ENCODE measurements at places on chromosomes 4 and X.

DNA sequence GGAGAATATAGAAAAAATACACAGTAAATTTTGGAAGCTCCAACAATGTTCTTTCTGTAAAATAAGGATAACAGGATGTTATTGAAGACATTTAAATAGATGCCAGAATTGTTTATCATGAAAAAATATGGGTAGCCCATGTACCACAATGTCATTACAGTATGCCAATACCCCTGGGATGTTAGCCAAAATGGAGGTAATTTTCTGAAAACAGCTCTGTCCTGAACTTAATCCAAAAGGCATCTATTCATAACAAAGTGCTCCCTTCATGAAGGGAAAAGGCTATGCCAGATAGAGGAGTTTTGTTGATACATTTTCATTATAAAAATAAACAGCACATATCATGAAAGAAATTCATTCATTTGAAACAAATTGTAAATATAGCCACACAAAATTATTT is 1902.6 kb upstream of the AGA start:
- no peak for DNase-seq

DNA sequence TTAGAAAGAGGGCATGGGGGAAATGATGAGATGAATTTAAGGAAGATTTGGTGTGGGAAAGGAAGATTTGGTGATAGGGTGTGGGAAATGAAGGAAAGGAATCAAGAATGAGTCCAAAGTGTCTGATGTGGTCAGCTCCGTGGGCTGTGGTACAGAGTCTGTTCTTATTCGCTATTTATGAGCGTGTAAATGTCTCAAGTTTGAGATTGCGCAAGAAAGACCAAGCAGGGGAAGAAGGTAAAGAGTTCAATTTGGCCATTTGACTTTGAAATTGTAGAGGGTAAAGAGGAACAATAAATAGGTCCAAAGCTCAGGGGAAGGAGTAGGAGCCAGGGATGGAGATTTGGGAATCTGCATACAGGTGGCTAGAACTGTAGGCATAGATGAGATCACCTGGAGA is 11.3 kb upstream of the SMS start:
- DNase-seq = no peak

- no peak for DNase-seq
Observed at GRCh38 chr4:185265942-185266341, 56.5 kb downstream of the SNX25 start.

GRCh38 chr4:78057600-78058550 is 752 bp downstream of the FRAS1 start:
- no peak for DNase-seq

DNA sequence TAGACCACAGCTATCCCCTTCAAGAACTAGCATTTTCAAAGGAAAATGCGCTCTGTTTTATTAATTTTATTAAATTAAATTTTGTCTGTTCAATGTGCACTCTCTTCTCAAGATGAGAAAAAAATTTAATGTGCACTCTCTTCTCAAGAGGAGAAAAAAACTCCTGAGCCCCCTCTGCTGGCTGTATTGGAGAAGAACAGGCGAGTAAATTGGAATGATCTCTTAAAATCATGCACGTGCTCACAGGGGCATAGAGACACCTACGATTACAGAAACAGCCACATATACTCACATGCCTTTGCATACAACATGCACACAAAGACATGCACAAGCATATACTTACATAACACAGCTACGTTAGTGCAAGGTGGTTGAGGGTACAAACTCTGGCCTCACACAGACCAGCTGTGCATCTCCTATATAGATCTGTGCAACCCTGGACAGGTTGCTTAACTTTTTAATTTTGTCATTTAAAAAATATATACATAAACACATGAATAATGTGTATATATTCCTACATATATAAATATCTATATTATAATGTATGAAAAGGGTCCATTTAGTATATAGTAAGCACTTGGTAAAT is 176.2 kb upstream of the CXorf66 start:
- no peak for DNase-seq

- DNase-seq = no peak
Observed at GRCh38 chr4:6969826-6970800, 60.5 kb downstream of the TBC1D14 start.

DNA sequence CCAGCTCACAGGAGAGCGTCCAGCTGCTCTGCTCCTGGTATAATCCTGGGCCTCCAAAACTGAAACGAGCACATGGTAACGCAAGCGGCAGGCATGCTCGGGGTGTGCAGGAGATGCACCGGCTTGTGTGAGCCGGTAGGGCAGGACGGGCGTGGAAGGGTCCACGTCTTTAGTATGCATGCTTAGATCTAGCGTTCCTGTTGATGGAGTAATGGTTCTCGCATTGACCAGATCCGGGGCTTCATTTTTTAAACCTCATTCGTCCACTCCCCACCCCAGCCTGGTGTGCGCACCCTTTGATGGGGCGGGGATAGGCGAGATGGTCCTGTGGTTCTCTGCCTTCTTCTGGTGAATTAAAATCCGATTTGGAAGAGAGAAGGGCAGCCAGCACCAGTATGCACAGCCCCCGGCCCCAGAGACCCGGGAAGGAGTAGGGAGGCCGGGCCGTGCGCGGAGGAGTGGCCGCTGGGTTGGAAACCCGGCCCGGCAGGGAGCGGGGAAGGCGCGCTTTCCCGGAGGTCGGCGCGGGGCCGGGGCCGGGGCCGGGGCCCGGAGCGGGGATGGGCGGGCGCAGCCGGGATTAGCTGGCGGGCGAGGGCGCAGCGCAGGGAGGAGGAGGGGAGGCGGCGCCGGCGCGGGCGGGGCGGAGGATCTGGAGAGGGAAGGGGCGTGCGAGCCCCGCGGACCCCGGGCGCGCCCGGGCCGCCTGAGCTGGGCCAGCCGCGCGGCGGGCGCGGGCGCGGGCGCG is 39.9 kb downstream of the FAM149A start:
- no peak for DNase-seq

DNA sequence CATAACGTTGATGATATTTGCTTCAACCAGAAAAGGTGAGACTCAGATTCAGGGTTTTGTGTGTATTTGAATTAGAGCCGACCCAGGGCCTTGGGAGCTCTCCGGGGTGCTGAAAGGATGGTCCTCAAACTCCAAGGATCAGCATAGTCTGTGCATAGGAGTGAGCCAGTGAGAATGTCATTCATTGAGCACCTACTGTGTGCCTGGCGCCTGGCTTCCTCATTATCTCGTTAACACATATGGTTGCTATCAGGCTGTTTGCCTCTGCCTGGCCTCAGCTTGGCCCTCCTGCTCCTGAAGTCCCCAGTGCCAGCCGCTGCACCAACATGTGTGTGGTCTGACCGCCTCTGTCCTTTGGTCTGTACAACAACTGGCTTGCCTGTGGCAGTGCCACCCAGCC is 25.1 kb upstream of the JAKMIP1 start:
- DNase-seq = no peak

GRCh38 chrX:97306771-97307470 is 423.2 kb downstream of the RPA4 start:
- DNase-seq = no peak

GRCh38 chr4:98423009-98423408 is 161.8 kb downstream of the RAP1GDS1 start:
- DNase-seq = no peak

- DNase-seq = no peak
Observed at GRCh38 chrX:12978205-12979025, 3.5 kb downstream of the TMSB4X start.

DNA sequence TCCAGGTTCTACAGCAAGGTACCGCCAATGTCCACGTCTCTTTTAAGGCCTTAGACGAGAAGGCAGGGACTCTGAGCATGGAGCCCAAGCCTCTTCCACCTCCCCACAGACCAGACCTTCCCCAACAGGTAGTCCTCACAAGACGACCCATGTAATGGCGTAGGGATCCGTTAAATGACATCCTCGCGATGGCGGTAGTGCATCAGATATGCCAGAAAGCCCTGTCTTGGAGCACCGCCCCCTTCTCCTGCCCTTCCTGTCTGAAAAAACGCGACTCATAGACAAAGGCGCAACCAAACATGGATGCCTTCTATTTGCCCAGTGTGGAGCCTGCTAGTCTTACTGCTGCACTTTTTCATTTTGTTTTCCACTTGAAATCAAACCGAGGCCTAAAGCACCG is 185.4 kb downstream of the OR13H1 start:
- DNase-seq = no peak

DNA sequence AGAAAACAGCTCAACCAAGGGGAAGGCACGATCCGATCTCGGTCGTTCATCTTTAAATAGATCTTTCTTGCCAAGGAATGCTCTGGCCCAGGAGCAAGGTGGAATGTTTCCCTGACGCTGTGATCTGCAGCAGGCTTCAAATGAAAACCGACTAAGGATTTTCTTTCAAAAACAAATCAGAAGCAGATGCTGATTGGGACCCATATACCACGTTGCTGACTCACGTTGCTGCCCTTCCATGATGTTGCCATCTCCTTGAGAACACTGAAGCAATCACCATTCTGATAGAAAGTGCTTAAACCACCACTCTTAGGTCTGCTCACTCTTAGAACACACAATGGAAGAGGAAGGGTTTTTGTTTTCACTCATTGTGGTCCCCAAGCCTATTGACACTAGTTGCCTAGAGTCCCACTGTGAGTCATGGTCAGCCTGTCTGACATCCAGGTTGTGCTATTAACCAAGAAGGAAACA is 26.1 kb downstream of the LAMTOR3 start:
- peak; percentile 21 for DNase-seq

DNA sequence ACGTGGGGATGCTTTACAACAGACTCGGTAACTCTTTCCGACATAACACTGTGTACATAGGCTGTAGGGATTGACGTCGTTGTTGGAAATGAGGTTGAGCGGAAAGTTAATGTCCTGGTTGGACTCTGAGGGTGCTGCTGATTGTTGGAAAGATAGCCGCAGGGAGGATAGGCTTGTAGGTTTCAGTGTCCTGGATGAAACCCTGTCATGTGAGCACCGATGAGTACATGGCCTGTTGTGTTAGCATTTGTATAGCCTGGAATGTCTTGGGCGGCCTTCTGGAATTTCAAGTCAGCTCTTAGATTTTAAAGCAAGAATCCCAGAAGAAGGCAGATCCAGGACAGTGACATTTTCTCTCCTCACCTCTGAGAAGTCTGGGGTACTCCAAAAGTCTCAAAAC is 63.3 kb downstream of the TBC1D14 start:
- DNase-seq = no peak

Measured in kidney epithelial cell (primary cell).